Hematopoietic multipotent progenitor cell treated with erythropoietin and hydrocortisone succinate and interleukin-3 and kit ligand, for 6 days (in vitro differentiated cells): ENCODE measurements at places on chromosomes 3 and 15.
A peak's percentile ranks its signal among the peaks of the same experiment; 100 is the strongest.

DNA sequence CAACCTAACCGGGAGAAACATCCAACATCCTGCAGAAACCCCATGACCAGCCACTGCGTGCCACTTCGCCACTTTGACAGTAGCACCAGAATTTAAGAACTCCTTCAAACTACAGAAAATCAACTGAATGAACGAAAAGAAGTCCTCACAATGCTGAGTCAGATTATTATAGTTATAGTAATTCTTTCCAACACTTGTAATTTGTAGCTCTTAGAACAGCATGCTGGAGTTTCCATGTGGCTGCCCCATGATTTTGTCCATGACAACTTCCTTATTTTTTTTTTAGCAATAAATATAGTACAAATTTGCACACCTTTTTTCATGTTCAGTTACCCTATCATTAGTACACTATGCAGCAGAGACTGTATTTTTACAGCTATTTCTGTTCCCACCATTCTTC is 26.1 kb upstream of the SSR3 start:
- DNase-seq = no peak

DNA sequence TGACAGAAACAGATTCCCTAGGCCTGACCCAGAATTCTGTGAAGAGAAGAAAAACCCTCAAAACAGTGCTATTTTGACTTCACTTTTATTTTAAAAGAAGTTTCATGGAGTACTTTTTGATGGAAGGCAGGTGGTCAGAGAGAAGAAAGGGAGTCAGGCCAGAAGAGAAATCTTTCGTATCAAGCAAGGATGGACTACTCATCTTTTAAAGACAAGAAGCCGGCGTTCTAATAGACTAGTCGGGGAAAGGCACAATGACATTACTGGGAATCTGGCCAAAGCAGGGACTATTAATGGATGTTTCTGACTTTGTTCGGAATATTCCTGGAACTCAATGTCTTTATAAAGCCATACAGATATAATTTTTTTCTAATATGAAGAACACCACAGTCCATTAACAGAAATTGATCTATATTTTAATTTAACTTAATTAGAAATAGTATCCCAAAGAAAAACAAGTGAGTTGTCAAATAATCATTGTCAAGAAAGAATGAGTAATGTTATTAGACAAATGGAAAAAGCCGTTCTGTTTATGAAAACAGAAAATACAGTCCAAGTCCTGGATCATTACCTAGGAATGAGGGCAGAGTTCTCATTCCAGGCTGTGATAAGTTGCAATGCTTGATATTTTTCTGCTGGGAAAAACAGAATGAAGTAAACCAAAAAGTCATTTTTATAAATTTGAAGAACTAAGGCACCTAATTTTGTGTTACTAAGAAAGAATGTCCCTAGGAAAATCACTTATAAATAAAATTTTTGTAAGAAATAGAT is 23.7 kb upstream of the PCOLCE2 start:
- DNase-seq = no peak

DNA sequence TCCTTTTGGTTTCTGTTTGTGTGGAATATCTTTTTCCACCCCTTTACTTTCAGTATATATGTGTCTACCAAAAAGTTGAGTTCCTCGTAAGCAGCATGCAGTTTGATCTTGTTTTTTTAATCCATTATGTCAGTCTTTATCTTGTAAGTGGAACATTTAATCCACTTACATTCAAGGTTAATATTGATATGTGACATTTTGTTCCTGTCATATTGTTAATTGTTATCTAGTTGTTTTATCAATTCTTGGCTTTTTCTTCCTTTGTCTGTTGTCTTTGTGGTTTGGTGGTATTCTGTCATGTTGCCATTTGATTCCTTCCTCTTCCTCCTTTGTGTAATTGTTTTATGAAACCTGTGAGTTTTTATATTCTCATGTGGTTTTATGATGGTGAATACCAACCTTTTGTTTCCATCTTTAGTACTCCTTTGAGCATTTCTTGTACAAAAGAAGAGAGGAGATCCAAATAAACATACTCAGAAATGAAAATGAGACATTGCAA is 43.4 kb upstream of the XCR1 start:
- peak; percentile 31 for DNase-seq

- no peak for DNase-seq
These were observed 22.2 kb downstream of the POC1A start for GRCh38 chr3:52132041-52132440.

- DNase-seq = no peak
These were observed 4.9 kb upstream of the LOXL1 start for GRCh38 chr15:73921254-73921925.

DNA sequence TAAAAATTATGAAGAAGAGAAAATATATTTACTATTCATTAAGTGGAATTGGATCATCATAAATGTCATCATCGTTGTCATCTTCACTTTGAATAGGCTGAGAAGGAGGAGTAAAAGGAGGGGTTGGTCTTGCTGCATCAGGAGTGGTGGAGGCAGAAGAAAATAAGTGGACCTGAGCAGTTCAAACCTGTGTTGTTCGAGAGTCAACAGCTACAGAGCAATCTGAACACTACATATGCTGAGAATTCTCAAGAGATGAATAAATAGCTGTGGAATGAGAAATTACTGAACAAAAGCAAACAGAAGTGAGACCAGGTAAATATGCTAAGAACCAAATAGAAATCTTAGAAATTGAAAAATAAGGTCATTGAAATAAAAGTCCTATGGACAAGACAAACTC is 32.3 kb upstream of the CCK start:
- no peak for DNase-seq

- DNase-seq = no peak
These were observed 22.0 kb downstream of the RGMA start for GRCh38 chr15:93066834-93067648.

- no peak for DNase-seq
These were observed 98.9 kb downstream of the LRRK1 start for GRCh38 chr15:101018016-101018415.

- DNase-seq = peak; percentile 74
These were observed 61.5 kb downstream of the IQSEC1 start for GRCh38 chr3:13011573-13012220.

- DNase-seq = no peak
These were observed 31.5 kb downstream of the IGF2BP2 start for GRCh38 chr3:185793381-185793780.

DNA sequence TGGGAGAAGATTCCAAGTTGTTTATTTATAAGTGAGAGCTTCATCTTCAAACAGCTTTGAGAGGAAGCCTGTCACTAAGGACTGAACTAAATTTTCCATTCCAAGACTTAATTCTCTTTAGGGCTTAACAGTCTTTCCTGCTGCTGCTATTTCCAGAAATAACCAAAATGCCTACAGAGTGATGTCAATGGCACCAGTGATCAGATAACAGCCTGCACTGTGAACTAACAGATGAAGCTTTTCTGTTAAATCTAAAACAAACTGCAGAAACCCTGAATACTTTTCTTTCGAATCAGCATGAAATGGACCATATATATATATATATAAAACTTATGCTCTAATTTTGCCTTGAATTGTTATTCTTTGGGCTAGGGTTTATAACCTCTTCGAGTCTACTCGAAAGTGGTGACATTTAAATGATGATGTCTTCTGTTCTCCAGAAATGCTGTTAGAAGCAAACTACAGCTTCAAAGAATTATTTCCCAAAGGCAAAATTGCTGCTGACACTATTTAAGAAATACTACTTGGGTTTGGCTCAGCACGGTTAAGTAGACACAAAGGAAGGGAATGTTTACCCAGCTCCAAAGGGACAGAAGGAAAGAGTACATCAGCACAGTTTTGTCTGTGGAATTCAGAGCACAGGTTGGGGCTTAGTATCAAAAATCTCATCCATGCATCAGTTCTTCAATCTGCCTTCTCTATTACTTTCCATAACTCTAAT is 238.5 kb upstream of the LRRN1 start:
- DNase-seq = no peak

DNA sequence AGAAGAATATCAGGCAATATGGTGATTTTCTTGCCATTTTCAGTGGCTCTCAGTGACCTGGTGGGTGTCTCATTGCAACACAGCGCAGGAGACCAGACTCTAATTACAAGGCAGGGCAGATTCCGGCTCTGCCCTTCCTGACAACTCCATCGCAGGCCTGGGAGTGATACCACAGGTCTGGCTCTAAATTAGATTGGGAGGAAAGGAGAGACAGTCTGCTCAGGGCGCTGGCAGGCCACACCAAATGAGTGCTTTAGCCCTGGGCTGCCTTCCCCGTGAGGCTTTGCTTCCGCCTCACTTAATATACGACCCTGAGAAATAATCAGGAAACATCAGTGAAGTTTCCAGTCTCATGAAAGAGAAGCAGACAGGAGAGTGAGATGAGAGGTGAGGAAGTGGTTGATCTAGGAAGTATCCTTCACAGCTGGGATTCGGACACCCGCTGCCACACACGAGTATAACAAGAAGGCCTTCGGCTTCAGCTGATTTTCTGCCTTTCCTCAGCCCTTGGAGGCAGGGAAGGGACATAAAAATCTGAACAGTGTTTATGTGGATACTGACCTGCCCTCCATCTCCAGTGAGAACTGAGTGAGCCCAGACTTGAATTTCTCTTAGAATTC is 73.7 kb upstream of the PROK2 start:
- no peak for DNase-seq

DNA sequence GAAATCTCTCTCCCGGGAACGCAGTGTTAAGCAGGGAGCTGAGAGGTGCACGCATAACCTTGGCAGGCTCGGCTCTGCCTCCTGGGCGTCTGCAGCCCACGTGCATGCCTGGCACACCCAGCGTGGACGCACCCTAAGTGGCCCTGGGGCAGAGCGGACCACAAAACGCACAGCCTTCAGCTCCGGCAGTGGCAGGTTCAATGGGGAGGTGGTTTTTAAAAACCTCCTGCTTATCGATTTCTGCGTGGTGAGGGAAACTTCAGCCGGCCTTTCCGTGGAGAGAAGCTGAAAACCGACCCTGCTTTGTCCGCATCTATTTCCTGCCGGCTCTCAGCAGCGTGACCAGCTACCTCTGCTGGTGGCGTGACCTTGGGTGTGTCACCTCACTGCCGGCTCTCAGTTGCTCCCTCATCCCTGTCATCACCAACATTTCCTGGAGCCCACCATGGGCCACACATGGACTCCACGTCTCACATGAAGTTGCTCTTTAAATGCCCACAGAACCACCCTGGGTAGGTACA is 134.8 kb upstream of the MEF2A start:
- no peak for DNase-seq

DNA sequence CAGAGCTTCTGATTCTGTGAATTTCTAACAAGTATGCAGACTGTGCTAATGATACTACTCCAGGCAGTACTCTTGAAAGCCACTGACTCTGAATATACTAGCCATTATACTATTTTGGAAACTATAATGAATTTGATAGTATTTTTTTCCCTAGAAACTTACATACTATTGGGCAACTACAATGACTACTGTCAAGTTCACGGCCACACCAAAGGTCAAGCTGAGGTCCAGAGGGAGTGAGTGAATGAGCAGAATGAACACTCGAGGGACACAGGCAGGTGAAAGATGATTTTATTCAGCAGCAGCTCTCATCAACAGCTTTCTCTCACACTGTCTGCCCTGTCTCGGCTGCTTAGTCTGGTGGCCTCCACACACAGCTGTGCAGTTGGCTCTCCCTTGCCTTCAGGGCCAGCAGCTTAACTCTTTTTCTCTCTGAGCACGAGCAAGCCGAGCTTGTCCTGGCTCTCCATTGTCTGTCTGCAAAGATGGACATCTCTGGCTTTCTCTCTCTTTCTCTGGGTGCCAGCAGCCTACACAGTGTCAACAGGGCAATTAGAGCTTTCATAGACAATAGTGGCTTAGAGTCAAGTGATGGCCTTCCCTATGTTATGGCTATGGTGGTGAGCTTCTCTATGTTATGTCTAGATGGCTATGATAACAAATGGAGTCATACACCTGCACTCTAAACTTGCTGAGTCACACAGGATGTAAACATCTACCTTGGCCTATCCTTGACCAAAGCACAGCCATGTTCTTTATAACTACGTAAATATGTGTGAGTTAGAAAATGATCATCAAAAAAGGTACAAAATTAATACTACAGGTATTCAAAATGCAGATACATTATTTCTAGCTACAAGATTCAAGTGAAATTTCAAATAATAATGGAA is 362.4 kb downstream of the CGGBP1 start:
- no peak for DNase-seq

GRCh38 chr15:45326741-45327140 is 51.6 kb downstream of the GATM start:
- no peak for DNase-seq

- no peak for DNase-seq
These were observed 513 bp downstream of the SS18L2 start for GRCh38 chr3:42590989-42591756.

DNA sequence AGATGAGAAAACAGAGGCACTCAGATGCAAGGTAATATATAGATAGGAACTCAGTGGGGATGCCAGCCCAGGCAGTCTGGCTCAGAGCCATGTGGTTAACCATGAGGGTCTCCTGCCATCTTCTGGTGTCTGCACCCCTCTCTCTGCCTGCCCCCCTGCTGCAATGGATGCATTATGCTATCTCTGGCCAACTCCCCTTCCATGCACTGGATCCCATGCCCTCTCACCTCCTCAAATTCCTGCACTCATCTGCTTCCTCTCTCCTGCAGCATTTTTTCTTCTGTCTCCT is 163.2 kb downstream of the STT3B start:
- DNase-seq = no peak

GRCh38 chr15:89778861-89779260 is 2.7 kb downstream of the MESP2 start:
- DNase-seq = no peak

- no peak for DNase-seq
These were observed 91.8 kb downstream of the TOP2B start for GRCh38 chr3:25572919-25573385.

- DNase-seq = peak; percentile 30
These were observed 148.9 kb downstream of the PLCL2 start for GRCh38 chr3:17033516-17034168.

- no peak for DNase-seq
These were observed 317.7 kb upstream of the TLE3 start for GRCh38 chr15:70415398-70415797.

DNA sequence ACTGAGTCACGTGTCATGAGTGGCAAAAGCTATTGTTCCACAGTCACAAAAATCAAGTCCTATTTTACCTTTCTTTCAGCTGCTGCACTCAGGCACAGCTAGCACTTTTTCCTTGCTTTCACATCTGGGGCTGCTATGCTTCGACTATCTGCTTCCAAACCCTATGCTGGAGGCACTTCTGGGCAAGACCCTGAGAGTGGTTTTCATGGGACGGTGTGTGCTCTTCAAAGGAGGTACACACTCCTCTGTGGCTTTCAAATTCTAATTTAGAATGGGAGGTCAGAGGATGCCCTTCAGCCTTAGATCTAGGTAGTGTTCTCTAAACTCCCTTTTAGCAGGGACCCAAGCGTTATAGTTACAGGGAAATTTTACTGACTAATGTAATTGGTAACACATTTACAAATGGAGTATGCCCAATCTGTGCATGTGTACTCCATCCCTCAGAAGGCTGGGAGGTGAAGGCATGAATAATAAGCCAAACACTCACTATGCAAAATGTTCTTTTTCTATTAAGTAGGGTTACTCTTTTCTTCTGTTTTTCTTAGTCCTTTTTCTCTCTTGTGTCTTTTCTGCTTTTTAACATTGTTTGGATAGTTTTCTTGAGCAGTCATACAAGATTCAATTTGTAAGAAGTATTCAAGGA is 188.3 kb downstream of the LSAMP start:
- no peak for DNase-seq
